ENCODE measurements at places on chromosomes 5 and 9.

DNA sequence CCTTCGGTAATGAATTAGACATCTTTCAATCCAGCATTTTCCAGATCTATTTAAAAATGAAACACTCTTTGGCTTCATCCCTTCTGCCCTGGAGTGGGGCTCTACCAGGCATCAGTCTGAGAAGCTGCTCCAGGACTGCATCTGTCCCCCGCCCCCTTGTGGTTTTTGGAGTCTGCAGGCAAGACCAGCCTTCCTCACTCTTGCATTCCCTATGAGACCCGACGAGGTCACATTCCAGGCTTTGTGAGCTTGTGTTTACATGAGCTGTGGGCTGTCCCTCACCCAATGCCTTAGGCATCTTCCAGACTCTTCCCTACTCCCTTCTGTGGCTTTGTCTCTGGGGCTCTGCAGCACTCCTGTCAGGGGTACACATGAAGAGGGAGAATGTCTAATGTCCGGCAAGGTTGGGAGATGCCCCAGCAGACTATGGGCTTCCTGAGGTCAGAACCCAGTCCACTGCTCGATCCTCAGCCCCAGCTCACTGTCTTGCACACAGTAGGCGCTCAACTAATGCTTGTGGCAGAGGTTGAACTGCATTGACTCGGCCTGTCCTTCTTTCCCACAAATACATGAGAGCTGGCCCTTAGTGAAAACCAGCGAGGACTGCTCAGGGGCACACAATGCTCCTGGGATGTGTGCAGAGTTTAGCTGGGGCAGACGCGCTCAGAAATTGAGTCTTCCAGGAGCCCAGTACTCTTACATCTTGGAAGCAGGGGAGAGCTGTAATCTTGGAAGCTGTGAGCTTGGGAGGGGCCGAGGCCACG, 11.7 kb upstream of the GADD45G start:
- no peak for DNase-seq

DNA sequence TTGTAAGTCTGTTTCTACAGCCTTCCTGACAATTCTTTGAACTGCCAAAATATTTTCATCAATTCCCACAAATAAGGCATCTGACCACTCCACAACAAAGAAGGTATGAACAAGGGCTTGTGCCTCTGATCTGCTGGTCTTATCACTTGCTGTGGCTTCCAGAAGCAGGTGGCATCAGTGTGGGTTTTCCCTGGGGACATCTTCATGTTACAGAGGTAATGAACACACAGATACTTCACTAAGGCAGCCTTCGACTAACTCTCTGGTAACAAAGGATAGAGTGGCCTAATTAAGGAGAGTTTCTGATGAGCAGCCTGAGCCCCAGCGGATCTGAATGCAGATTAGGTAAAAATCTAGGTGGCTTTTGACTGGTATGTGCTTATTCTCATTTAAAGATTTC, 15.2 kb upstream of the ERAP2 start:
- DNase-seq, result no peak

GRCh38 chr5:107563959-107564544, 106.7 kb downstream of the EFNA5 start:
- DNase-seq, result no peak

DNA sequence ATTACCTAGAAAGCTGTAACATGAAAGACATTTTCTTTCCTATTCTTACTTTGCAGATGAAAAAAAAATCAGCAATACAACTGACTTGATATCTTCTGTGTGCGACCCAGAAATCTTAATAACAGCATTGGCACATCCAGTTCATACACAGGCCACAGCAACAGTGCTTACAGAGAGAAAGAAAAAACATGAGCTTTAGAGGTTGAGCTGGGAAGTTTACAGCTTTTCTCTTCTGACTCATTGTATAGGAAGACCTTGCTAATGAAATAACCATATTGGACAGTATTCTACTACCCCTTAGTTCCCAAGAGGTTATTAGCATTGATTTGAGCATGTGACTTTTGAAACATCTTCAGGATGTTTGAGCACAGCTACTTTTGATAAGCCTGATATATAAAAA, 1033.4 kb upstream of the DMAC1 start:
- no peak for DNase-seq

DNA sequence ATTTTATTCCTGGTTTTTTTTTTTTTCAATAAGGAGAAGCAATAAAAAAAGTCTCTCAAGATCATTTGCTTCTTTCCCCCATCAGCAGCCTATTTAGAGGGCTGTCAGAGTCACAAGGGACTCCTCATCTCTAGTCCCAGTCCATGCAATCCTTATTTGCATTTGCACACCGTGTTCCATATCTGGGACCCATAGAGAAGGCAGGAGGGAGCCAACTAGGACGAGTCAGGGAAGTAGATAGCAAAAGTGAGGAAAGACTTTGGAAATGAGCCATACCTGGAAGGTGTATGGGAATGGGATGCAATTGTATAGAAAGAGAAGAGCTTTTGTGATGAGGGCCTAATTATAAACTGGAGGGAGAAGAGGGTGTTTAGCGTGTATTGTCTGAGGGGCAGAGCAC, 160.0 kb downstream of the PIK3R1 start:
- DNase-seq, result no peak

- DNase-seq, result no peak
These were observed 9.8 kb upstream of the ADRA1B start for GRCh38 chr5:159906463-159906862.

GRCh38 chr5:150596826-150597225, 43.6 kb upstream of the SYNPO start:
- DNase-seq, result no peak

DNA sequence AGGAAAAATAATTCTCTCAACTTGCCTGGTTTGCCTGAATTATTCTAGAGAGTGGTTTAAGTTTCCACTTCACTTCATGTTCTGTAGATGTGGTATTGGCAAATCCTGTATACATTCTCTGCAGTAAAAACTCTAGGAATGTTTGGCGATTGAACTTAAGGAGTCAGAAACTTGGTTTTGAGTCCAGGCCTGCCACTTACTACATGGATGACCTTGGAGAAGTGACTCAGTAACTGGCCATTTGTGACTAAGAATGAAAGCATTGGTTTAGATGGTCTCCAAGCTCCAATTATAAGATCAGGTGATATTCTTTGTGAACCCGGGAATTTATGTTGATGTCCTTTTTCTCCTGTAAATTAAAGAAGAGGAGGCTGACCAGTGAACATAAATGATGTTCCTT, 233.8 kb downstream of the GAS1 start:
- DNase-seq, result no peak

Measured in right hindlimb (tissue), 1 donor.